Gastrocnemius medialis (tissue), 4 donors: ENCODE measurements at places on chromosomes 11 and 22. TPM values are rescaled to one million over a fixed set of nuclear protein-coding genes. Genes with fewer than 3 reads are reported as not detected.

DNA sequence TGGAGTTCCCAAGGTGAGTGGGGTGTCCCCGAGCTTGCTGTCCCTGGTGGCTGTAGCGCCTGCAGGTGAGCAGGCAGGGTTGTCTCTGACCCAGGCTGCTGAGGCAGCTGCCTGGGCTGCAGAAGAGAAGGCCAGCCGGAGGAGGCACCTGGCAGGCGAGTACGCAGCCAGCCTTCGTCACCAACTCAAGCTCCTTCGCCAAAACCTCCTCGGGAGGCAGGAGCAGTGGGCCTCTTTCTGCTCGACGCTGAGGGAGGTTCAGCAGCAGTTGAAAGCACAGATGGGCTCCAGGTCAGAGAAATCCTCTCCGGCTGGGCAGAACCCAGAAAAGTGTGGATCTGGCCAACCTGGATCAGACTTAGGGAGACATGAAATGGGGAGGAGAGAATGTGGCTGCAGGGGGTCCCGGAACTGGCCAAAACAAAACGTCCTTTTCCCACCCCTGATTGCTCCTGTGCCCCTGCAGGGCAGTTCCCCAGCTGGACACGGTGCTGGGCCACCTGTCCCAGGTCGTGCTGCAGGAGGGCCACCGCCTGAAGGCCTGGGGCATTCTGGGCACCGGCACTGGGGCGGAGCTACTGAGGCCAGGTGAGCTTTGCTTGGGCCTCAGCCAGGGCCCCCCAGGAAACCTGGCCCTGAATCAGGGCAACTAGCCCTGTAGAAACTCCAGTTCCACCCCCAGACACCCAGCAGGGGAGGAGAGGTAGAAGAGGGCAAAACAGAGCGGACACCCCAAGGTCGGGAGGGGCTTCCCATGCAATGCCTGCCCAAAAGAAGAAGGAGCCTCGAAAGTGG, 56.7 kb downstream of the BTG4 start:
- no peak overlapping the region for H3K4me3 ChIP-seq
- DNase-seq, result no peak
- H3K27me3 ChIP-seq, result no peaks in the 10 kb centered on the region
- no peak overlapping the region for H3K27ac ChIP-seq
- no peaks in the 10 kb centered on the region for H3K36me3 ChIP-seq
- no peaks in the 10 kb centered on the region for H3K4me1 ChIP-seq

Gene TMEM126A
- 23.9 TPM for total RNA-seq

Gene ACRV1
- not detected for total RNA-seq

GRCh38 chr11:1354125-1354938, 35.4 kb upstream of the BRSK2 start:
- no peak overlapping the region for H3K4me3 ChIP-seq
- no peaks in the 10 kb centered on the region for H3K4me1 ChIP-seq
- peaks cover 18% of the 10 kb centered on the region for H3K27me3 ChIP-seq

- no peaks in the 10 kb centered on the region for H3K36me3 ChIP-seq
- no peak overlapping the region for H3K4me3 ChIP-seq
- no peaks in the 10 kb centered on the region for H3K27me3 ChIP-seq
Measured at GRCh38 chr11:2914455-2915195, 14.6 kb downstream of the PHLDA2 start.

Gene OR2AG2
- not detected for total RNA-seq

Gene PITPNB
- total RNA-seq, result 12.1 TPM

Gene GRAMD1B
- 2.1 TPM for total RNA-seq

Gene CELF1
- total RNA-seq, result 185 TPM

Gene ZNF215
- 0.44 TPM for total RNA-seq

Gene IFITM5
- not detected for total RNA-seq

DNA sequence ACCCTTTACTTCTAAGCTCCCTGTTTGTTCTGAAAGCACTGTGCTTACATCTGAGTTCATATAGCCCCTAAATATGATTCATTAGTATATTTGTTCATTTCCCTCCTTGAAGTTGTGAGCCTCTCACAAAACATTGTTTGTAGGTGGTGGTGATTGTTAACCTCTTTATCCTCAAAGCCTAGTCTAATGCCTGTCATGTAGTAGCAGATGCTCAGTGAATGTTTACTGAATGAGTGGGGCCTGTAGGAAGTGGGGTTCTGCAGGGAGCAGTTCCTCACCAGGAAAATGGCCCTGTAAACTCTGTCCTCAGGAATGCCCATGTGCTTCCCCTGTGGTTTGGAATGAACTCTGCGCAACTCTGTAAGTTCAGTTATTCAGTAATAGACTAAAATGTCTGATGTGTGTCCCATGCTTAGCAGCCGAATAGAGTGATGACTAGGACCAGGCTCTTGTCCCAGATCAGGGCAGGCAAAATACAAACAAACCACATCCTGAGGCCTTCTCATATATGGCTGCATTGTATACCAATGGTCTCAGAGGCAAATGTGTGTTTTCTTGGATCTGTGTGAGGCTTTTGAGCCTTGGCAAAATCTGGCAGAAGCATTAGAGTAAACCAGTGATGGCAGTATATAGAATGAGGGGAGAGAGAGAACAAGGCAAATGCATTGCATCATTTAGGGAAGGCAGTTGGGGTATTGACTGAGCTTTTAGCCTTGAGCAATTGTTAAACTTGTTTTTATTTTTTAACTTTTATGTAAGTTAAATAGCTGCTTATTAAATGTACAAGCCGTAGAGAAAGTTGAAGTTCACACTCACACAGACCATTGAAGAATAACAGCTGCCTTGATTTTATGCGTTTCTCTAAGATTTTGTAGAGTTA, 91.4 kb upstream of the BIRC3 start:
- no peaks in the 10 kb centered on the region for H3K4me1 ChIP-seq
- no peak overlapping the region for H3K27ac ChIP-seq
- no peaks in the 10 kb centered on the region for H3K36me3 ChIP-seq
- no peaks in the 10 kb centered on the region for H3K27me3 ChIP-seq
- H3K4me3 ChIP-seq, result no peak overlapping the region

DNA sequence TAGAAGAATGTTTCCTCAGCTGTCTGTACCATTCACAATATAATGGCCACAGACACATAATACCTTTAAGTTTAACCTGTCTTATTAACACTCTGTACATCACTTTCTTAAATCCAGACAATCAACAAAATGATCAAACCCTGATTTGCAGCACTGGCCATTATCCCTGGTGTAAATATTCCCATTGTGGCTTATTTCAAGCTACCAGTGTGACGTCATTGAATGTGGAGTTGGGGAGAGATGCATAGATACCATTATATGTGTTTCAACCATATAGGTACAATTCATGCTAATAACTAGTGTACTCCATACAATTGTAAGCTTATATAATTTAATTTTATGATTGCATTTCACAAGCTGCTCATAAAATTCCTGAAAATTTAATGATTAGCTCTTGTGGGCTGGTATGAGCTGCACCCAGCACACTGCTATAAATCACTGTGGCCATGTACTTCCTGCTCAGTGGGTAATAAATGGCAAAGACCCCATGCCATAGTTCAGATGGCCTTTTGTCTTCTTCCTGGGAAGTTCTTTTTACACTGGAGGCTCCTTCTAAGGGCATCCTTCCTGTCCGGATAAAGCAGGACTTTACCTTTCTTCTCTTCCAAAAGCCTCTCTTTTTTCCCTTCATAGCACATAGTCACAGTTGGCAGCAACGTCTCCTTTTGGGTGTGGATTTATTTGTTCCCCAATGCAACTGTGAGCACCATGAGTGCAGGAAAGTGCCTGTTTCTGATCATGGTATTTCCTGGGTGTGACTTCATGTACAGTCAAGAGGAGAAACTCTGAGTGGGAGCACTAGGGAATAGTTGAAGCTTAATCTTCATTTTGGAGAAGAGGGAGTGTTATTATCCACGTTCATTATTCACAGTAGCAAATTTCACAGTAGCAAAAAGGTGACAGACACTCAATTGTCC, 87.8 kb downstream of the MIAT start:
- no peak for DNase-seq
- peaks cover 2% of the 10 kb centered on the region for H3K4me1 ChIP-seq
- H3K27me3 ChIP-seq, result no peaks in the 10 kb centered on the region

Gene ARL2
- 150 TPM for total RNA-seq

- H3K4me1 ChIP-seq, result peaks cover 46% of the 10 kb centered on the region
- peak within 1 kb of the TSS; percentile 76 for H3K4me3 ChIP-seq
- no peaks in the 10 kb centered on the region for H3K36me3 ChIP-seq
- H3K27me3 ChIP-seq, result no peaks in the 10 kb centered on the region
- peak; percentile 96 for DNase-seq
Measured at GRCh38 chr11:2992234-2992996, at the start of gene NAP1L4. NAP1L4 (minus strand) TSS chr11:2992329; CDS start chr11:2979220, 13,109 bp downstream.

Gene CSTF3
- total RNA-seq, result 3.3 TPM

Gene LRRC32
- 19.4 TPM for total RNA-seq

DNA sequence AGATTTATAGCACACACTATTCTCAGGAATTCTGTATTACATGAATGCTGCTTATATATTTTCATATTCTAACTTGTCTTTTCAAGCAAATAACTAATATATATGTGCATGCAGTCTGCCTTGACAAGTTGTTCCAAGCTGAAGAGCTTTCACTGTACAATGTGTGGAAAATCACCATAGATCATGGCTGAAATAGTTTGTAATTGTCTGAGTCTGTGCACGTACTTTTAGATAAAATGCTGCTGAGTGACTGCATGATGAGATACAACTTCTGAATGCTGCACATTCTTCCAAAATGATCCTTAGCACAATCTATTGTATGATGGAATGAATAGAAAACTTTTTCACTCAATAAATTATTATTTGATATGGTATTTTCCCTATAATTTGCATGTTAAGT, 58.9 kb downstream of the SLC5A12 start:
- H3K36me3 ChIP-seq, result no peaks in the 10 kb centered on the region
- H3K4me3 ChIP-seq, result no peak overlapping the region
- H3K4me1 ChIP-seq, result no peaks in the 10 kb centered on the region
- H3K27me3 ChIP-seq, result no peaks in the 10 kb centered on the region
- no peak for DNase-seq

Gene MIOX
- not detected for total RNA-seq

Gene CDC42EP1
- 7.1 TPM for total RNA-seq

GRCh38 chr11:47318166-47318565, 34.3 kb downstream of the MYBPC3 start:
- H3K4me3 ChIP-seq, result no peak overlapping the region
- H3K27me3 ChIP-seq, result no peaks in the 10 kb centered on the region
- no peak overlapping the region for H3K27ac ChIP-seq
- no peaks in the 10 kb centered on the region for H3K36me3 ChIP-seq
- H3K4me1 ChIP-seq, result no peaks in the 10 kb centered on the region

DNA sequence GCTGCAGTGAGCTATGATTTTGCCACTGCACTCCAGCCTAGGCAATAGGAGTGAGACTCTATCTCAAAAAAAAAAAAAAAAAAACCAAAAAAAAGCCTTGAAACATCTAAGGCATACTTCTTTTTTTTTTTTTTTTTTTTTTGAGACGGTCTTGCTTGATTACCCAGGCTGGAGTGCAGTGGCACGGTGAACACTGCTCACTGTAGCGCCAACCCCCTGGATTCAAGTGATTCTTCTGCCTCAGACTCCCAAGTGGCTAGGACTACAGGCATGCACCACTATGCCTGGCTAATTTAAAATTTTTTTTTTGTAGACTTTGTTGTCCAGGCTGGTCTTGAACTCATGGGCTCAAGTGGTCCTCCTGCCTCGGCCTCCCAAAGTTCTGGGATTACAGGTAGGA, 19.5 kb downstream of the ARFGAP3 start:
- no peaks in the 10 kb centered on the region for H3K27me3 ChIP-seq
- no peaks in the 10 kb centered on the region for H3K4me1 ChIP-seq
- H3K36me3 ChIP-seq, result no peaks in the 10 kb centered on the region

DNA sequence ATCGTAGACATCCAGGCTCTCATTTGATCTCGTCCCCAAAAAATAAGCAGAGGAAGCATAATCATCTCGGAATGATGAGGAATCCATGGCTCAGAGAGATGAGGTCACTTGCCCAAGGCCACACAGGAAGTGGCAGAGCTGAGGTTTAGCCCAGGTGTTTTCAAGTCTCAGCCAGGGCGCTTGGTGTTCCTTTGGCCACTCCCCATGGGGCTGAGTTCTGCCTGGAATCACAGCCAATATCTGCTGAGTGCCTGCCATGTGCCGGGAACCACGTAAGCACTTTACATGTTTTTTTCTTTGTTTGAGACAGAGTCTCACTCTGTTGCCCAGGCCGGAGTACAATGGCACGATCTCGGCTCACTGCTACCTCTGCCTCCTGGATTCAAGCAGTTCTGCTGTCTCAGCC, 29.5 kb upstream of the MYH9 start:
- H3K4me1 ChIP-seq, result no peaks in the 10 kb centered on the region
- no peak for DNase-seq
- no peaks in the 10 kb centered on the region for H3K27me3 ChIP-seq
- H3K4me3 ChIP-seq, result no peak overlapping the region

Gene ZNRD2
- total RNA-seq, result 71.8 TPM

DNA sequence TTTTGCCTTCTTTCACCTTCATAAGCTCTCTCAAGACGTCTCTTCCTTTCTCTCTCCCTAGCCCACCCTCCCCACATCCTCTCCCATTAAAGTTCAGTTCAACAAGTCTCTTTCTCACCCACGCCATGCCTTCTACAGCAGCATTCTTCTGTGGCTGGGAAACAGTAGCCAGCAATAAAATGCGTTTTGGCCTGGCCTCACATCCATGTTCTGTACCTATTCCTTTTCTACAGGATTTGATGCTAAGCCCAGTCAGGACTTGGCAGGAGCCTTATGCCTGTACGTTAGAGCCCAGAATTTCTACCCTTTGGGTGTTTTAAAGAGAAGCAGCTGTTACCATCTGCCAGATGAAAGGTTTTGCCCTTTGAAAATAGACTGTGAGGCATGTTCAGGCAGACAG, 7.1 kb upstream of the CD44 start:
- no peak overlapping the region for H3K27ac ChIP-seq
- no peaks in the 10 kb centered on the region for H3K36me3 ChIP-seq
- no peaks in the 10 kb centered on the region for H3K4me1 ChIP-seq
- H3K4me3 ChIP-seq, result no peak overlapping the region

- H3K36me3 ChIP-seq, result peaks cover 65% of the 10 kb centered on the region
- no peaks in the 10 kb centered on the region for H3K27me3 ChIP-seq
- H3K27ac ChIP-seq, result peak overlapping the region; percentile 63
Measured at GRCh38 chr11:10476927-10477689, 22.0 kb downstream of the AMPD3 start.
